ENCODE measurements at places on chromosomes 1 and 21.

DNA sequence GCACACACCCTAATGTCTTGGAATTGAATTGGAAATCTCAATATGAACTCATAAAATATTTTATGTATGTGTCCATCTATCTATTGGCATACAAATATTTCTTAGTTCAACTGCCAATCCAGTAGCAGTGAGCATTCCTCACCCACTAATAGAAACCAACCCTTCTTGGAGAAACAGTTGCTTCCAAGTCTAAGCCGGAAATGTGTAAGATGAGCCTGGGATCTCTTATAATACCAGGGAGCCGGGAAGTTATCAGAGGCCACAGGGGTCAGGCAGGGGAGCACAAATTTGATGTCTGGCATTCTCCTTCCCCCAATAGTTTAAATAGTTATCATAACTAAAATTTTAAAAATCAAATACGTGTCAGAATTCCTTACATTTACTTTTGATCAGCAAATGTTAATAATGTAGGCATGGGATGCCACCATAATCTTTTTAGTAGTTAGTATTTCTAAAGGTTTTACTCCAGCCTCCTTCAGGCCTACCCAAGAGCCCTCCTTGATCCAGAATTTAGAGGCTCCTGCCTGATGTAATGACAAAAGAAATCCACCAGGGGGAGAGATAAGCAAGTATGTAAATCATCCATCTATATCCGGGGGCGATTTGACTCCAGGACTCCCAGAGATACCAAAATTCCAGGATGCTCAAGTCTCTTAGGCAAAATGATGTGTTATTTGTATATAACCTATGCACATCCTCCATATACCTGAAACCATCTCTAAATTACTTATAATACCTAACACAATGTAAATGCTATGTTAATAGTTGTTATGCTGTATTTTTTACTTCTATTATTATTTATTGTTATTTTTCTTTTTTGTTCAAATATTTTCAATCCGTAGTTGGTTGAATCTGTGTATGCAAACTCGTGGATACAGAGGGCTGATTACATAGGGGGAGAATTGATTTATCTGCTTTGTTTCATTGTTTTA lies 218.7 kb upstream of the COA6 start:
- no peak overlapping the region for H3K4me3 ChIP-seq
- DNase-seq, result peak; percentile 77
- no peak overlapping the region for H3K27ac ChIP-seq
- no peaks in the 10 kb centered on the region for H3K36me3 ChIP-seq
- H3K27me3 ChIP-seq, result no peaks in the 10 kb centered on the region

DNA sequence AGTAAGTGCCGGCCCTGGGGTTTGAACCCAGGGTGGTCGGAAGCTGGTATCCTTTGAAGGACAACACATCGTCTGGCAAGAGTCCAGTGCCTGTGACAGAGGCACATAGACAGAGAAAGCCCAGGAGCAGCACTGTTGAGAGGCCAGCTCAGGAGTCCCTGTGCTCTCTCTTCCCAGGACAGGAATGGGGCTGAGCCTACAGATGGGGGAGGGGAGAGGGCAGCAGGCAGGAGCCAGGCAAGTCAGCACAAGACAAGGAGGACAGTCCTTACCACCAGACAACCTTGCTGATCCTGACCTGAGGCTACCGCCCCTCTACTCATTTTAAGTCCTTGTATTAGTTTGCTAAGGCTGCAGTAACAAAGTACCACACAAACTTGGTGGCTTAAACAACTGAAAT lies 27.7 kb upstream of the SYT6 start:
- no peaks in the 10 kb centered on the region for H3K36me3 ChIP-seq
- H3K4me3 ChIP-seq, result no peak overlapping the region
- H3K27ac ChIP-seq, result no peak overlapping the region
- no peaks in the 10 kb centered on the region for H3K4me1 ChIP-seq

DNA sequence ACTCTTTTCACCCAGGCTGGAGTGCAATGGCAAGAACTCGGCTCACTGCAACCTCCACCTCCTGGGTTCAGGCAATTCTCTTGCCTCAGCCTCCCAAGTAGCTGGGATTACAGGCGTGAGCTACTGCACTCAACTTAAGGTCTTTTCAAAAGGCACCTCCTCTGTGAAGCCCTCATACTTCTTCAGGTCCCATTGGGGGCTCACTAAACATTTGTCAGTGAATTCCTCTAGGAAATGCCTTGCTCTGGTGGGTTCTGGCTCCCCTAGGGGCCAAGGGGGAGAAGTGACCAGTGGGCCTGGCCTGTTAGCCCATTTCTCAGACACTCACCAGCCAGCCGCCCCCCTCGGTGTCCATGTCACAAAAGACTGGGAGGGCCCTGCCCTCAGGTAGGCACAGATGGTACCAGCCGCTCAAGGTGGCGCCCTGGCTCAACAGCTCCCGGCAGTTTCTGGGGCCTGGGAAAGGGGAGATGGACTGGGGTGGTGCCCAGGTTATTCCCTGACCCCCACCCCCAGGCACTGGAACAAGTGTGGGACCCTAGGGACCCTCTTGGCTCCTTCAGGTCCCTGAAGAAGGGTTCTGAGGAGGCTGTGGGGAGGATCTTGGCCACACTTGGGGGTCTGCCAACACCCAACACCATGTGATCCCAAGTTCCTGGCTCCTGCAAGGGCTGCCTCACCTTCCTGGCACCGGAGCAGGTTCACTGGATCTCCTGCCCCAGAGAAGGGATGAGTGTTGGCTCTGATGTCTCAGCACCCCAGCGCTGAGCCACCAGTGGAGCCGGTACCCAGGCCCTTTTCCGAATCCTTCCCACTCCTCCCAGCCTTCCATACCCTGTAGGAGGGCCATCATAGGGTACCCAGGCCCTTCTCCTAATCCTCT lies 1.6 kb downstream of the FCN3 start:
- no peaks in the 10 kb centered on the region for H3K27me3 ChIP-seq
- no peaks in the 10 kb centered on the region for H3K4me1 ChIP-seq
- no peak overlapping the region for H3K27ac ChIP-seq
- H3K4me3 ChIP-seq, result no peak overlapping the region
- H3K36me3 ChIP-seq, result no peaks in the 10 kb centered on the region
- DNase-seq, result no peak

DNA sequence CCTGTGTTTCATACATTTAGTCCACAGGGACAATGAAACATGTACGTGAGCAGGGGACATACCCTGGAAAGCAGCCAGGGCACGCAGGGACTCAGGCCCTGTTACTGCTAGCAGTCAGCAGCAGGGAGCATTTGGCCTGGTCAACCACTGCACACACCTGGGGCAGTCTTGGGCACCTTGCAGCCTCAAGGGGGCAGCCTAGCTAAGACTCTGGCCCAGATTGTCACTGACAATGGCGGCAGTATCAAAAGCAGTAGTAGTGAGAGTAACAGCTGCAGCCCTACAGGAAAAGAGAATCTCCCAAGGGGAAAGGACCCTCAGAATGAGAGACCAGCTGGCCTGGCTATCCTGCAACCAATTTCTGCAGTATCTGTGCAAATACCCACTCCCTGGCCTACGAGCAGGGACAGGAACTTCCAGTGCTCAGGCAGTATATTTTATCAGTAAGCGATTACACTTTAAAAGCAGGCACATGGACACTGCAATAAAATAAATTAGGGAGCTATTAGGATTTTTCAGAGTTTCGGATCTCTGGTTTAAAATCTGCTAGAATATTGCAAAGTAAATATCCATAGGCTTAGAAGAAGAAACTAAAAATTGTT lies 475.6 kb downstream of the LTN1 start:
- H3K4me3 ChIP-seq, result no peak overlapping the region
- no peaks in the 10 kb centered on the region for H3K36me3 ChIP-seq
- H3K27me3 ChIP-seq, result no peaks in the 10 kb centered on the region
- peak; percentile 80 for DNase-seq
- no peak overlapping the region for H3K27ac ChIP-seq
- no peaks in the 10 kb centered on the region for H3K4me1 ChIP-seq

DNA sequence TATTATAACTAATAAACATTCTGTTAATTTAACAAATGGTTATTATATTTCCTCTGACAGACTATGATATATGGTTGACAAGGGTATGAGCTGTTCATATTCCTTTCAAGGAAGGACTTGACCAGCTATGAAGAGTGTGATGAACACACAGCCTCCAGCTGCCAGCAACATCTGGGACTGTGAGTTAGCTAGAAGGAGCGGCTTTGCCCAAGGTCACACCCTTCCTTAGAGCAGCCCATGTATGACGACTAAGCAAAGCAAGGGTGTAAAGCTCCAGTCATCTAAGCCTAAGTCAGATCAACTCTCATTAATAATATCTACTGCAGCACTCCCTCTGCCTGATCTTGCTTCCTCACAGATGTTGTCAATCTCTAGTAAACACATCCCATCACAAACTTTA lies 355.4 kb downstream of the PLPP3 start:
- no peaks in the 10 kb centered on the region for H3K36me3 ChIP-seq
- H3K4me3 ChIP-seq, result no peak overlapping the region
- no peaks in the 10 kb centered on the region for H3K4me1 ChIP-seq

- no peak for DNase-seq
- no peaks in the 10 kb centered on the region for H3K36me3 ChIP-seq
- no peak overlapping the region for H3K4me3 ChIP-seq
Measured at GRCh38 chr1:178659789-178660208, 65.2 kb upstream of the RALGPS2 start.

Measured in hepatocyte (in vitro differentiated cells).